ENCODE measurements at places on chromosomes 3 and 15.

- DNase-seq: no peak
Measured at GRCh38 chr3:69099576-69099975, 14.8 kb downstream of the ARL6IP5 start.

DNA sequence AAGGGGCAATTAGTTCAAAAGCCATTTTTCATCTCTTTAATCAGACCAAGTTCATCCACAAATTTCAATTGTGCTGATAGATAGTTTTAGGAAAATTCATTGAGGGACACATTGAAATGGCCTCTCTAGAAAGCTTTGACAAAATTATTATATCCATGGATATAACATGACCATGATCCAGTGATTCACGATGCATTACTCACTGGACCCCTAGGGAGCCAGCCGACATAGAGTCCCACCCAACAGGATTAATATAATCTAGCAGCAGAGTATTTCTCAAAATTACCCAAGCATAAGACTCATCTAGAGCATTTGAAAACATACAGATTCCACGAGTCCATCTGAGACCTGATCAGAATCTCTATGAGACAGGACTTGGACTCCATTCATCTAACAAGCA lies 100.3 kb downstream of the FRMD5 start:
- no peak for DNase-seq

- DNase-seq: no peak
Measured at GRCh38 chr3:194443901-194444300, 42.9 kb downstream of the ATP13A3 start.

DNA sequence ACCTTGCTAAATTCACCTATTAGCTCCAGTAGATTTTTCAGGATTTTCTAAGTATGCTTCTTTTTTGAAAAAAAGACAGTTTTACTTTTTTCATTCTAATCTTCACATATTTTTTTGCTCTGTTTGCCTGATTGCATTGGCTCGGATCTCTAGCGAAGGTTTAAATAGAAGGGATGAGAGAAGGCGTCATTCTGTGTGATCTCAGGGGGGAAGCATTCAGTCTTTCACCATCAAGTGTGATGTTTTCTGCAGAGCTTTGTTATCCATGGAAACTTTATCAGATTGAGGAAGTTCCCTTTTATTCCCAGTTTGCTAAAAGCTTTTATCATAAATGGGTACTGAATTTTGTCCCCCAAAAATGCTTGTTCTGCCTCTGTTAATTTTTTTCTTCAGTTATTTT lies 120.3 kb downstream of the LRRK1 start:
- DNase-seq: no peak

DNA sequence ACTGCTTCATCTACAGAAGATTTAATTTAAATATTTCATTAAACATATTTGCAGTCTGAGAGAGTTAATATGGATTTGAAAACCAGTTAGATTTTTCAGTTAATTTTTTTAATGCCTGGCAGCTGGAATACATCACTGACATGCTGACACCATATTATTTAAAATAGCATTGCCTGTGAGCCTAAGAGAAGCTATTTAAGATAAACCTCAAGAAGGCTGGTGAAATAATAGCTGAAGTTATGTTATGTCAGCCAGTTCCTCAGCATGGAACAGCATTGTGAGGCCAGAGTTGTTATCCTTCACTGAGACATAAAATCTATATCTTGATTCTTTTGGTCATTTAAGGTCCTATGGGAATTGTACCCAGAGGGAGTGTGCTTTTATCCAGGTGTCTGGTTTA lies 705.2 kb downstream of the NAALADL2 start:
- no peak for DNase-seq

- DNase-seq: no peak
Measured at GRCh38 chr3:150378301-150378748, 29.8 kb upstream of the TSC22D2 start.

DNA sequence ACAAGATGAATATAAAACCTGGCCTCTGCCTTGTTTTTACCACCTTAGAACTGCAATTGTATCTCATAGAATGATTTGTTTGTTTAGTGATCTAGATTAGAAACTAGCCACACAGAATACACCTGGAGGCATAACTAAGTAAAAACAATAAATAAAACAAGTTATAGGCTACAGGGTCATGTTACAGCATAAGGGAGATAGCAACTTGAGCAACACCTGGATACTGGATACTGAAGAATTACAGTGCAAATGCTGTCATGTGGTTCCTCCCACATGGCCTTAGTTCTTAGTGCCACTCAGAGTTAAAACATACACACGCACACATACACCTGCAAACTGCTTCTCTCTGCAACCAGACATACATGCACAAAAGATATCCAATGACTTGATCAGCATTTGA lies 563.4 kb upstream of the DPPA4 start:
- DNase-seq: no peak

DNA sequence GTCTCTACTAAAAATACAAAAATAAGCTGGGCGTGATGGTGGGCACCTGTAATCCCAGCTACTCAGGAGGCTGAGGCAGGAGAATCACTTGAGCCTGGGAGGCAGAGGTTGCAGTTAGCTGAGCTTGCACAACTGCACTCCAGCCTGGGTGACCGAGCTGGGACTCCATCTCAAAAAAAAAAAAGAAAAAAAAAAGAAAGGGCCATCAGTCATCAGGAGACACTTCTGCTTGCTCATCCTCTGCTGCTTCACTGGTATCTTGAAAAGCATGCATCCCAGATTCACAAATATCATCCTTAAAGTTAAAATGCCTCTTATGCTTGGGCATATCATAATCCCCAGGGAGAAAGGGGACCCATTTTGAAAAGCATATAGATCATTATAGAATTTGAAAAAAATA lies 176.6 kb upstream of the NR2F2 start:
- DNase-seq: no peak

DNA sequence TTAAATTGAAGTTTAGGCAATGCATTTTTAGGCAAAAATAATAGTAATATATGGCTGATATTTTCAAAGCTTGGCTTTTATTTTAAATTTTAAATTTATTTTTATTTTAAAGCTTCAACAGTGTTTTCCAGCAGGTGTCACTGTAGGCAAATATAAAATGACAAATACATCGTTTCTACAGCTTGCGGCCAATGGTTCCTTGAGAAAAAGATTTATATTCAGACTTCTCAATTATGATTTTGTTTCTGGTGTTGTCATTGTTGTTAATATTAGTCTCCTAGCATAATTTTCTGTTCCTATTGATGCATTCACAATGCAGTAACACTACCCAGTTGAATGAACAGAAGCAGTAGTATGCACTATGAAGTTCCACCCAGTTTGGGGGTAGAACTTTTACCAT lies 220.7 kb upstream of the DNAJC19 start:
- DNase-seq: peak; percentile 3

- DNase-seq: no peak
Measured at GRCh38 chr3:115855911-115856310, 232.6 kb downstream of the GAP43 start.

GRCh38 chr3:71247958-71248335 lies 335.6 kb downstream of the FOXP1 start:
- DNase-seq: no peak

DNA sequence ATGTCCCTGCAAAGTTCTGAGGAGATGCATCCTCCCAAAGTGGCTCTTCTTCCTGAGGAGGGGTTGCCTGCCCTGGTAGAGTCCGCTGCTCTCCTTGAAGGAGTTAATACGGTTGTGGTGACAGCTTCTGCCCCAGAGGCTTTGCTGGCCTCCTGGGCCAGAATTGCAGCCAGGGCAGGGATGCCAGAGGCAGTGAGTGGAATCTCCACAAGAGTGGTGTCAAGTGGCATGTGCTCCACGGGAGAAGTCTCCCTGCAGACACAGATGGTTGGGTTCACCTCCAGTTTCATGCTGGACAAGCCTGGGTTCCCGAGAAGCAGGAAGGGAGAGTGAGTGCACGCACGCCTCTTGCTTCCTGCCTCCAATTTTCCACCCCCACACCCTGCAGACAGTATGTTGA lies 105.5 kb downstream of the SLC25A26 start:
- no peak for DNase-seq

DNA sequence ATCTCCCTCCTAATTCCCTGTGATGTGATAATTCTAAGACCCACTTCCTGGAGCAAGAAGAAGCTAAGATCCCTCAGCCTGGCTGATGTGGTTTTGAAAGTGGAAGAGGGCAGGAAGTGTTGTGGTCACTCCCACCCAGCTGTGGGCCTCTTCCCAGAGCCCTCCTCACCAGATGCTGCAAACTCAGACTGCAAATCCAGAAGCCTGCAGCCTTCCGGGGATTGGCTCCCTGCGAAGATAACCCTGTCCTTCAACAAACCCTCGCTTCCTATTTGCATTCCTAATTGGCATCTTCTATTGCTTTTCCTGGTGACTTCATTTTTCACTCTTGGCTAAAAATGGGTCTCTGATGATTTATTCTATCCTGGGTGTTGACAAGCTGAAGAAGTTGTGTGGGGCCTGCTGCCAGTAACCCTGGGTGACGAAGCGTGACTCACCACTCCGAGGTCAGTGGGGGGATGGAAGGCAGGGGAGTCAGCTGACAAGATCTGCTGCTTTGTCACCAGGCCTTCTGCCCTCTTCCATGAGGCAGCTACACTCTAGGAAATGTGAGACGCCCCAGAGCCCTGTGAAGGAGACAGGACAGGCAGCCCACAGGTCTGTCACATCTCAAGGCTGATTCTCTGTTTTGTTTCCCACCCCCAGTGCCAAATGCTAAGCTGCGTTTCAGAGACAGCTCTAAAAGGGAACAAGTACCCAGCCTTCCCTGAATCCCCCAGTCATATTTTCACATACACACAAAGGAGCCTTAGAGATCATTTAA lies 99.7 kb upstream of the LIPC start:
- peak; percentile 86 for DNase-seq

DNA sequence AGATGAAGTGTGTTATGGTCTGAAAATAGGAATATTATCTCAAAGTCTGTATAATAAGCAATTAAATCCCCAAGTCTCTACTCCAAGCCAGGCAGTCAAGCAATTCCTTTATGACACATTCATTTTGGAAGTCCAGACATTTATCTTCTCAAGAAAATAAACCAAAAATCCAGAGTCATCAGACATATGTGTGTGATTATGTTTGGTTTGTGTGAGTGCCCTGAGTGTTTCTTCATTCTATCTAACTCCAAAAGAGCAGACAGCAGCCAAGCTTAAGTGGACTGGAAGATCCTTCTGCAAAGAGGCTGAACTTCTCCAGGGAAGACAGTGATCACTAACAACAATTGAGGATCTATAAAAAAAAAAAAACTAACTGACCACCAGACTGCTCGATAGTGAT lies 239.8 kb downstream of the STAG1 start:
- no peak for DNase-seq

GRCh38 chr3:149342413-149343380 lies 9.3 kb upstream of the TM4SF18 start:
- DNase-seq: no peak

DNA sequence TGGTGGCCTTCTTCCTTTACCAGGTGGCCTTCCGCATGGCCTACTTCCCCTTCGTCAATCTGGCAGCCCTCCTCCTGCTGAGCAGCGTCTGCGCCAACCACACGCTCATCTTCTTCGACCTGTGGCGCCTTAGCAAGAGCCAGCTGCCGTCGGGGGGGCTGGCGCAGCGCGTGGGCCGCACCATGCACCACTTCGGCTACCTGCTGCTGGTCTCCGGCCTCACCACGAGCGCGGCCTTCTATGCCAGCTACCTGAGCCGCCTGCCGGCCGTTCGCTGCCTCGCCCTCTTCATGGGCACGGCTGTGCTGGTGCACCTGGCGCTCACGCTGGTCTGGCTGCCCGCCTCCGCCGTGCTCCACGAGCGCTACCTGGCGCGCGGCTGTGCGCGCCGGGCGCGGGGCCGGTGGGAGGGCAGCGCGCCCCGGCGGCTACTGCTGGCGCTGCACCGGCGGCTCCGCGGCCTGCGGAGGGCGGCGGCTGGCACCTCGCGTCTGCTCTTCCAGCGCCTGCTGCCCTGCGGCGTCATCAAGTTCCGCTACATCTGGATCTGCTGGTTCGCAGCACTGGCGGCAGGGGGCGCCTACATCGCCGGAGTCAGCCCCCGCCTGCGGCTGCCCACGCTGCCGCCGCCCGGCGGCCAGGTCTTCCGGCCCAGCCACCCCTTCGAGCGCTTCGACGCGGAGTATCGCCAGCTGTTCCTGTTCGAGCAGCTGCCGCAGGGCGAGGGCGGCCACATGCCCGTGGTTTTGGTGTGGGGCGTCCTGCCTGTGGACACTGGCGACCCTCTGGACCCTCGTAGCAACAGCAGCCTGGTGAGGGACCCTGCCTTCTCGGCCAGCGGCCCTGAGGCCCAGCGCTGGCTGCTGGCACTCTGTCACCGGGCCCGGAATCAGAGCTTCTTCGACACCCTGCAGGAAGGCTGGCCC lies 9.9 kb downstream of the DISP2 start:
- no peak for DNase-seq

DNA sequence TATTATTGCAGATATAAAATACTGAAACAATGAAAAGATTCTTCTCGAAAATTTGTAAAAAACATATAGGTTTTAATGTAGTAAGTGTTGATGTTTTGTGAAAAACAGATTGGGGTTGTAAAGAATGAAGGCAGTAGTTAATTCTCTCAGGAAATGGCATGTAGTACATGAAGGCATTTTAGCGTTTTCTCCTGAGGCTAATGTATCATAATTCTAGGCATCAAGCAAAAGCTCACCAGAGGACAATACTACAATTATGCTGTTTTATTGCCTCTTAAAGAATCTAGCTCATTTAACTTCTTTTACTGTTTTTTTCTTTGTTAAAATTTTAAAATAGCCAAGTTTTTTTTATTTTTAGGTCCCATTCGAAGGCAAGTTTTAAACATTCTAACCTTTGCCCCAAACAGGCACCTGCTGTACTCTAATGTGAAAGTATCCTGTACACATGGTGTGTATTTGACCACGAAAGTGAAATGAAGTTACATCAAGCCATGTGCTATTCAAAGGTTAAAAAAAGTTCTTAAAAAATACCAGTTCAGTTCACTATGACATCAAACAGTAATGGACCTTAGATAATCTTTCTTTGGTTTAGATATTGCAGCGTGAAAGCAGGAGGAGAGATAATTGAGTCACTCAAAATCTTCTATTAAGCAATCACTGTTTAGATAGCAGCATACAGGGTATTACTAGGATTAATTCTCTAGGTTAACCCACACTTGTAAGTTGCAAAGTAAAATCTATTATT lies 163.6 kb downstream of the ECT2 start:
- no peak for DNase-seq

GRCh38 chr3:3200632-3201212 lies 21.2 kb upstream of the CRBN start:
- DNase-seq: no peak

- DNase-seq: no peak
Measured at GRCh38 chr3:43909149-43909548, 218.4 kb downstream of the ABHD5 start.

Data from NCI-H2171 (cell line).